Testis (tissue), 5 donors: ENCODE measurements at places on chromosomes 12 and 14. TPM values are rescaled to one million over a fixed set of nuclear protein-coding genes. Genes with fewer than 3 reads are reported as not detected.
A peak's percentile ranks its signal among the peaks of the same experiment; 100 is the strongest.

- no peaks in the 10 kb centered on the region for H3K27me3 ChIP-seq
- peak overlapping the region; percentile 41 for H3K27ac ChIP-seq
- H3K4me1 ChIP-seq, result peaks cover 28% of the 10 kb centered on the region
- no peak overlapping the region for H3K4me3 ChIP-seq
- H3K36me3 ChIP-seq, result no peaks in the 10 kb centered on the region
Observed at GRCh38 chr12:45273717-45274271, 57.9 kb downstream of the ANO6 start.

- H3K4me1 ChIP-seq, result no peaks in the 10 kb centered on the region
- H3K27ac ChIP-seq, result no peak overlapping the region
- no peak for DNase-seq
- no peaks in the 10 kb centered on the region for H3K27me3 ChIP-seq
- no peak overlapping the region for H3K4me3 ChIP-seq
Observed at GRCh38 chr12:67740711-67741110, 92.2 kb downstream of the DYRK2 start.

DNA sequence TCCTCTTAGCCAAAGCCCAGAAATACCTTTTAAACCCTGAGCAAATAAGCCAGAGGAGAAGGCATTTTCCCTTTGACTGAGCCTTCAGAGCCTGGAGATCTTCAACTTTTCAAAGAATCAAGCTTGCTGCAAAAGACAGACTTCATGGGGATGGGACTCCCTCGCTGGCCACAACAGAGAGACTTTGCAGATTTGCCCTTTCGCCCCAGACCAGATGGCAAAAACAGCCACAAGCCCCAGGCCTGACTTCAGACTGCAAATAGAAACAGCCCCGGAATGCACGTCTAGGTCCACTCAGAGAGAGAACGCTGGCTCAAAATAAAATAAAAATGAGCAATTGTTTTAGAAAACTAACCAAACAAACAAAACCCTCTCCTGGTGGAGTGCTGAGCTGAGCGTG lies 114.6 kb upstream of the MED13L start:
- no peak for DNase-seq
- H3K4me3 ChIP-seq, result no peak overlapping the region
- H3K27me3 ChIP-seq, result no peaks in the 10 kb centered on the region
- H3K27ac ChIP-seq, result no peak overlapping the region

GRCh38 chr14:69332782-69333395 lies 65.2 kb downstream of the ERH start:
- no peak for DNase-seq
- H3K36me3 ChIP-seq, result no peaks in the 10 kb centered on the region

- H3K27ac ChIP-seq, result no peak overlapping the region
- no peaks in the 10 kb centered on the region for H3K27me3 ChIP-seq
- H3K4me1 ChIP-seq, result peaks cover 10% of the 10 kb centered on the region
Observed at GRCh38 chr12:68292151-68292943, 38.9 kb upstream of the IL22 start.

GRCh38 chr12:30902001-30902400 lies 24.5 kb upstream of the TSPAN11 start:
- H3K36me3 ChIP-seq, result no peaks in the 10 kb centered on the region
- no peaks in the 10 kb centered on the region for H3K27me3 ChIP-seq
- no peak overlapping the region for H3K4me3 ChIP-seq

GRCh38 chr12:109772622-109773321 lies 59.1 kb downstream of the FAM222A start:
- H3K27ac ChIP-seq, result no peak overlapping the region
- peaks cover 19% of the 10 kb centered on the region for H3K4me1 ChIP-seq
- no peaks in the 10 kb centered on the region for H3K27me3 ChIP-seq
- DNase-seq, result no peak
- no peak overlapping the region for H3K4me3 ChIP-seq

DNA sequence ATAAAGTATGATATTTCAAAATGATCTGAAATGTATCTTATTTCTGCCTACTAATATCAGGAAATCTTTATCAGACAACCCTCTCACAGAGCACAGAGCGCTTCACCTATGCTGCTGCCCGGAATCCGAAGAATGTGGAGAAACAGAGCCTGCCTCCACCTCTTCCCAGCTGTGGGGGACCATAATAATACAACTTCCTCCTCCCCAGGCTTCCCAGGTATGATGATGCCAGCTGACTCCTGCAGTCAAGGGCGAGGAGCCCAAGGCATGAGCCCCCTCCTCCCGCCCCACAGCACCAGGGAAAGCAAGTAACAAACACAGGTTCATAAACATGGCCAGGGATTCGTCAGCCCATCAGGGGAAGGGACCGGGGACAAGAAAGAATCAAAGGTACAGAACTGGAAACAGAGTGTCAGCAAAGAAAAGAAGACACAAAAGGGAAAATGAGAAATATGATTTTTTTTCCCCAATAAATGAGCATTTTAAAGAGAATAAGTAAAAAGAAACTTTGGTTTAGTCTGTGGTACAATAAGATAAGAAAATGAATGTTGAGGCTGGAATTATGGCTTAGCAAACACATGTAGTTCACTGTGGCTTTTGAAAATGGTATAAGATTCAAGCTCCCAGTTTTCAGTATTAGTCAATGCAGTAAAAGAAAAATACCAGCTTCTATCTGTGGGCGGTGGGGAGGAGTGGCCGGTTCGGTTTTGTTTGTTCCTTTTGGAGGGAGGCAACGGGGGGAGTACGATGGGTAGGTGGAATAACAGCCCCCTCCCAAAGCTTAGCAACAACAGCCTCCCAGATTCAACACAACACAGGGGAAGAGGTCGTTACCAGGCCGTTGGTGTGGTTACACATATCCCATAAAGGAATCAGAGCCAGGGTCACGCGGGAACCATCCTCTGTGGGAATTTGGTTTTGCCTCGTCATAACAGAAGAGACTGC lies 68.3 kb downstream of the SETD3 start:
- H3K4me1 ChIP-seq, result no peaks in the 10 kb centered on the region
- H3K4me3 ChIP-seq, result no peak overlapping the region
- H3K27ac ChIP-seq, result no peak overlapping the region

DNA sequence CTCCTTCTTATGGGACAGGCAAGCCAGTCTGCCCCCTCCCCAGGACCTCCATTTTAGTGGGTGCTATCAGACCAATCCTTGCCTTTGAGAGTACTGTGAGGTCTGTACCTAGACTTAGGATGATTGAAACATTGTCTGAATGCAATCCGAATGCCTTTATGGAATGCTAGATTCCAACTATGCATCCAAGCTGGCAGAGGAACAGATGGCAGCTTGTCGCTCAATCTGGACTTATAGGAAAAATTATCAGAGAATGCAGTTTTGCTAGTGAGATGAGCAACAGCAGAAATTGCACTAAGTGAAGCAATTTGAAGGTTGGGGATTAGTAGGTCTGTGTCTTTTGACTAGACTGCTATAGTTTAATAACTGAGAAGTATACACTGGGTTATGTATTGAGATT lies 109.1 kb downstream of the DYRK2 start:
- no peak overlapping the region for H3K27ac ChIP-seq
- H3K36me3 ChIP-seq, result no peaks in the 10 kb centered on the region
- no peak overlapping the region for H3K4me3 ChIP-seq
- no peaks in the 10 kb centered on the region for H3K4me1 ChIP-seq

DNA sequence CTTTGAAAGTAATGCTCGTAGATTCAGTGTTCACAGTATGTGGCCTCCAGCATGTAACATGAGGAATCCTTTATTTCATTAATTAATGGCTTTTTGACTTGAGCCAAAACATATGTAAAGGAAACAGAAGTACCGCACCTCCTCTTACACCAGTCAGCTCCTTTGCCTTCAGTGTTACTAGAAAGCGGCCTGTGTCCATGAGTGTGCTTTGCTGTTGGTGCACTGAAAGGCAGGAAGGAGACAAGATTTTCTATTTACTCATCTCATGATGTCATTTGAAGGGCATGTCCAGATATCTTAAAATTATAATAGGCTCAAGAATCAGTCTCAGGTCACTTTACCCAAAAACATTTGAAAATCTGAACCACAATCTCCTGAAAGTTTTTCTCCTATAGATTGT lies 9.9 kb upstream of the CCT2 start:
- no peak overlapping the region for H3K4me3 ChIP-seq
- DNase-seq, result no peak
- H3K4me1 ChIP-seq, result no peaks in the 10 kb centered on the region
- H3K36me3 ChIP-seq, result no peaks in the 10 kb centered on the region
- H3K27me3 ChIP-seq, result no peaks in the 10 kb centered on the region
- no peak overlapping the region for H3K27ac ChIP-seq

DNA sequence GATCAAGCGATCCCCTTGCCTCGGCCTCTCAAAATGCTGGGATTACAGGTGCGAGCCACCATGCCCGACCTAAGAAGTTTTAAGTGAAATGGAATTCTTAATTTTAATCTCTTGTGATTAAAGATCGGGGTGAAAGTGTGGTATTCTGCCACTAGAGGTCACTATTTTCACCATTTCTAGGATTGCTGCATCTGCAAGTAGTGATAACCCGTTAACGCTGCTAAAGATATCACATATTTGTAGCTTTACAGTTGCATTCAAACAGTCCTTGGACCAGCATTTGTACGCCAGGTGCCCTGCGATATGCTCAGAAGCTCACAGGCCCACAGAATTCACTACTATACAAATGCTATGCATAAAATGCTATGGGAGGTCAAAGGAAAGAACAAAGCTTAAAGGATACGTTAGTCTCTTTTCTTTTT lies 19.3 kb downstream of the CCDC62 start:
- no peaks in the 10 kb centered on the region for H3K4me1 ChIP-seq
- H3K36me3 ChIP-seq, result no peaks in the 10 kb centered on the region
- H3K27ac ChIP-seq, result no peak overlapping the region
- H3K4me3 ChIP-seq, result no peak overlapping the region
- no peak for DNase-seq

DNA sequence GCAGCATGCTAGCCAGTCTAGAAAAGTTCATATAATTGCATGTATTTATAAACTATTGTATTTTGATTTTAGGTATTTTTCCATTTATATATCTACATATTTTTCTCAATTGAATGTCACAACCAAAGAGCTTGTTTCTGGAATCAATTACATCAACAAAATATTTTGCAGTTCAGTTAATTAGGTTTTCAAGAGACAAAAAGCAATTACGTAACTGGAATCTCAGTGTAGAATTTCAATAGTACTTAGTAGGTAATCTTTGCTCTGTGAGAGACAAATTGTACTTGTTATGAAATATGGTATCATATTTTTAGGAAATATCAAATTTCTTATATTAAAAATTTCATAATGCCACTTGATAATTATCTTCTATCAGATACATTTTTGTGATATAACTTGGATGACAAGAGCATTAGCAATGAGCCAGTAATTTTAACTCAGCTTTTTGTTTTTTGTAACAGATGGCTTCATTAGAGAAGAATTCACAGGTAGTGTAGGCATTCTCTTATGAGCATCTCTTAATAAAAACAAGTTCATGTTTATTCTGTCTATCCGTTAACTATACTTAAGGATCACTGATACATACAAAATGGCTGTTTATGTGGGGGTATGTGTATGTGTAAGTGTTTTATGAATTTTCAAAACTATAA lies 774.7 kb downstream of the C12orf50 start:
- H3K27ac ChIP-seq, result no peak overlapping the region
- no peak overlapping the region for H3K4me3 ChIP-seq
- H3K27me3 ChIP-seq, result no peaks in the 10 kb centered on the region
- no peaks in the 10 kb centered on the region for H3K36me3 ChIP-seq

- no peaks in the 10 kb centered on the region for H3K27me3 ChIP-seq
- H3K27ac ChIP-seq, result no peak overlapping the region
- H3K4me1 ChIP-seq, result no peaks in the 10 kb centered on the region
- H3K4me3 ChIP-seq, result no peak overlapping the region
- no peak for DNase-seq
Observed at GRCh38 chr12:71509705-71510104, 70.1 kb downstream of the LGR5 start.

DNA sequence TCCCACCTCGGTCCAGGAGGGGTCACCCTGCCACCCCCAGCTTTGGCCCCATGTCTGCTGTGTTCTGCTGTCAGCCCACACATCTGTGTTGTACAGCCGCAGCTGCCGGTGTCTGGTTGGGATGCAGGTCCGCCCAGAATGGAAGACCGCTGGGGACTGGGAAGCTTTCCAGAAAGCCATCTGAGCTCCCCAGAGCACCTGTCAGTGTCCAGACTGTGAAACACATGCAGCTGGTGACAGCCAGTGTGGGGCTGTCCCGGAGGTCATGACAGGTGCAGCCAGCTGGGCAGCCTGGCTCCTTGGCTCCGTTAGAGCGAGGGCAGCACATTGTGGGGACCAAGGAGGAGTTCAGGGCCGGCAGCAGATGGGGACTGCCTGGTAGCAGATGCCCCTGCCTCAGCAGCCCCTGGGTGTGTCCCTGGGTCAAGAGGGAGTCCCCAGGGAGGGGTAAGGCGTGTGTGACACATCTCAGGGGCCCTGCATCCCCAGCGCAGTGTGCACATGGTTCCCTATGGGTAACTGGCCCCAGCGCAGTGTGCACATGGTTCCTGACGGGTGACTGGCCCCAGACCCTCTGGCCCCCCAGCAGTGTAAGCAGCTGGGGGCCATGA lies 16.4 kb downstream of the CEP170B start:
- H3K27me3 ChIP-seq, result no peaks in the 10 kb centered on the region
- no peaks in the 10 kb centered on the region for H3K4me1 ChIP-seq
- no peak overlapping the region for H3K27ac ChIP-seq
- H3K36me3 ChIP-seq, result no peaks in the 10 kb centered on the region
- no peak for DNase-seq

- no peak for DNase-seq
- H3K36me3 ChIP-seq, result no peaks in the 10 kb centered on the region
- H3K27me3 ChIP-seq, result no peaks in the 10 kb centered on the region
- H3K4me3 ChIP-seq, result no peak overlapping the region
Observed at GRCh38 chr14:37545174-37545573, 49.9 kb downstream of the FOXA1 start.

- H3K4me3 ChIP-seq, result no peak overlapping the region
- no peaks in the 10 kb centered on the region for H3K36me3 ChIP-seq
- H3K27me3 ChIP-seq, result no peaks in the 10 kb centered on the region
- H3K27ac ChIP-seq, result no peak overlapping the region
Observed at GRCh38 chr14:99586054-99586760, 17.8 kb downstream of the CCDC85C start.

DNA sequence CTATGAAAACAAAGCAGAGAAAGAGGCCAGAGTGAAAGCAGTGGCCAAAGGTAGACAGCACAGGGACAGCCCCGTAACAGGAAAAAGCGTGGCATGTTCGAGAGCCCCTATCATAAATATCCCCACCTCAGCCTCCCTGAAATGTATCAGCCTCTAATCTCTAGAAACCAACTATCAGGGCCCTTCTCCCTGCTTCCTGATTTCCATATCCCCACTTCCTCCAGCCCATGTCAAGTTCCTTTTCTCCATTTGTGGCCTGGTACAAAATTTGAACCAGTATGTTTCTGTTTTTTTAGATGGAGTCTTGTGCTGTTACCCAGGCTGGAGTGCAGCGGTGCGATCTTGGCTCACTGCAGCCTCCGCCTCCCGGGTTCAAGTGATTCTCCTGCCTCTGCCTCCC lies 16.9 kb downstream of the DEPDC4 start:
- no peaks in the 10 kb centered on the region for H3K36me3 ChIP-seq
- DNase-seq, result no peak
- no peaks in the 10 kb centered on the region for H3K4me1 ChIP-seq

The KLRK1 gene
- 5.4 TPM for polyA plus RNA-seq

The LTBP2 gene
- polyA plus RNA-seq, result 23.3 TPM

The TCP11L2 gene
- 15.8 TPM for polyA plus RNA-seq

The TAS2R13 gene
- polyA plus RNA-seq, result not detected

The GPR162 gene
- 1.8 TPM for polyA plus RNA-seq

The CAPZA3 gene
- polyA plus RNA-seq, result 210 TPM

The EXOC3L4 gene
- 2.4 TPM for polyA plus RNA-seq

The ESPL1 gene
- 30.5 TPM for polyA plus RNA-seq

The ADIPOR2 gene
- polyA plus RNA-seq, result 75.1 TPM

The KRT83 gene
- 0.44 TPM for polyA plus RNA-seq

The OASL gene
- polyA plus RNA-seq, result 2.8 TPM

The TEX52 gene
- polyA plus RNA-seq, result 11.4 TPM
